WERI-Rb-1 (cell line): ENCODE measurements at places on chromosomes 6 and 20.

DNA sequence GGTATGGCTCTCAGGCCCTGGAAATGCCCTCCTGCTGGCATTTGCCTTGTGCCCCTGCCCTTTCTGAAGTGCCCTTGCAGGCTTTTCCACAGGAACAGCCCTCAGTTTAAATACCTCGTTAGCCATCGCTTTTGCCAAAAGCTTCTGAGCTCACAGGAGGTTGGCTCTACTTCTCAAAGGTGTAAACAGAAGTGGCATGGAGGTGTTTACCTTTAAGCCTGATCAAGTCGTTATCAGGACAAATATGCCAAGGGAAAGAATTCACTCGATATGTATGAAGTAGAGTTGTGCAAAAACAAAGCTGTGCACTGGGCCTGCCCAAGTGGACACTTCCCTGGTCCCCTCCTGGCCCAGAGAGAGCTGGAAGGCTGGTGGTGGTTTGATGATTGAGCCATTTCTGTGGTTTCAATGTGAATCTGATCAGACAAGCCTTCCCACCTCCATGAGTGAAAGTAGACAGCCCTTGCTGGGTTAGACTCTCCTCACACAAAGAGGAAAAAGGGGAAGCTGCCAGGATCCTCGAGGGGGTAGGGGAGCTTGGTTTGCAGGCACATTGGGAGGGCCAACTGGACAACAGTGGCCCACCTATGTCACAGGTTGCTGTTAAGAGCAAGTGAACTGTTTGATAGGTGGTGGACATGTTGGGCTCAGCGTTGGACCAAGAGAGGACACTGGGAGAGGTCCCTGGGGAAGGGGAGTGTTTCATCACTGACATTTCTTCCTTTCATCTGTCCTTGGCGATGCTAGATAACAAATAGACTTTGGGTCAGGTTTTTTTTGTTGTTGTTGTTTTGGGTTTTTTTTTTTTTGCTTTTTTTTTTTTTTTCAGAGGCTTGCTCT, 98.7 kb downstream of the ZDHHC14 start:
- DNase-seq = no peak

DNA sequence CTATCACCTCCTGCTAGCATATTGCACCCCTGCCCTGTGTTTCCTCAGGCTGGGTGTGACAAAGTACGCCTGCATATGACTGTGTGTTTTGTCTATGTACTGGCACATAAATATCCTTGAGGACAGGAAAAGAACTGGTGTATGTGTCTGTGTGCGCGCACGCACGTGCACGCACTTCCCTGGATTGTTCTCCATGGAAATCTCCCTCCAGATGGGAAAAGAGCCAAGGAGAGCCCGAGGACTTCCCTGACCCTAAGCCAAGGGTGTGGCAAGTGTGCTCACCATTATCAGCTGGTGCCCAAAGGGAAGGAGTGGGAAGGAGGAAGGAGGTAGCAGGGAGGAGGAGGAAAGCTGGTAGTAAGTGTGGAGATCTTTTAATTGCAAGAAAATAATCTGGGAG, 117.6 kb downstream of the HIVEP2 start:
- DNase-seq = no peak

DNA sequence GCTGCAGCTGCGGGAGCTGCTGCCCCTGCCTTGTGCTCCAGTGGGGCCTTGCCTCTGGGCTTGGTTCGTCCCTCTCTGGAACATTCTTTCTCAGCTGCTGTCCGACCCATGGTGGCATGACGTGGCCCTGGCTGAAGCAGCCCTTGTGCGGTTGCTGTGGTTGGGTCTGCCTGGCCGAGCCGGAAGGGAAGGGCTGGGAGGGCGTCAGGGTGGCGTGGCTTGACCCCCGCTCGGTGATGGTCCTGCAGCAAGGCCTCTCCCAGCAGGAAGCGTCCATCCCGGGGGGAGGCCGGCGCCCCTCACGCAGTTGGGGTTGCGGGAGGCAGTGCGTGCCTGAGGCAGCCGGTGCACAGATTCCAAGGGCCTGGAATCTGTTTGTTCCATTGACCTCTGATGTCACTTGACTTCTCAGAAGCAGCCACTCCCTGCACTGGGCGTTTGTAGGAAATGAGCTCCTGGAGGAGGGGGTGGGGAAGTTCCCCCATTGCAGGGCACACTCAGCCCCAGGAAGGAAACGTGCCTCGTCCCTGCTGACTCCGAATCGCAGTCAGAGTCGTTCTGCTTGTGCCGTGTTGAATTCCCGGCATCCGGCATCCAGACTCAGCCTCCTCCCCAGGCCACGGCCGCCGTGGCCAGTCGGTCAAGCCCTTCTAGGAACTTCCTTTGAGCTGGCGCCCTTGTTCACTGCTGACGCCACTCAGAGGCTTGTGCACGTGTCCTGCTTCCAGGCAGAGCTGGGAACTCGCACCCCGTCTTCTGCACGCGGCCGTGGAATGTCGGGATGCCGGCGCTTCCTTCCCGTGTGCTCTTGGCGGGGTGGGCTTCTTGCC, 9.7 kb upstream of the TNFRSF6B start:
- DNase-seq = no peak

- DNase-seq = no peak
These were observed 144.3 kb downstream of the OR2B2 start for GRCh38 chr6:27767851-27768250.
